ENCODE measurements at places on chromosomes 2 and 18. TPM values are rescaled to one million over a fixed set of nuclear protein-coding genes. Genes with fewer than 3 reads are reported as not detected.

GRCh38 chr2:81266106-81266505, 961.6 kb upstream of the LRRTM1 start:
- peak; percentile 3 for DNase-seq

GRCh38 chr18:46408334-46408987, 248.6 kb downstream of the LOXHD1 start:
- DNase-seq = no peak

DNA sequence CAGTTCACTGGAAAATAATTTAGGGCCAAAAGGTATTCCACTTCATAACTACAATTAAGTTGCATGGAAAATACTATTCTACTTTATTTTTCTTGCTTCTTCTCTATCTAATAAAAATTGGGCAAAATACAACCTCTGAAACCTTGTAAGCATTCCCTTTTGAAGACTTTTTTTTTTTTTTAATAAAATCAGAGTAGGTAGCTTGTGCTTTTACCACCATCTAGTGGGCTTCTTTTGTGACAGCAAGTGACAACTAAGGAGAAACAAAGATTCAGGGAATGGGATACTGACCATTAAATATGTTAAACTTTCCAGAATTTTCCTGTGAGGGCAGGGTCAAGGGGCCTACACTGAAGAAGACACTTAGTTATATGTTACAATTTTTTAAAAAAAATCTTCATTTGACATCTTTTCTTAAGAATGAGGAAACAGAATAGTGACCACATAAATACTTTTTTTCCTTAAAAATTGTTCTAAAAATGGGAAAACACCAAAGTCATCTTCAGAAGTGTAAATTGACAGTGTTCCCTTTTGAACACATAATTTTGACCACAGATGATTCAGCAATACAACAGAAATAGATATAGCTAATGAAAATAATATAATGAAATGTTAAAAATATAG, 1183.2 kb upstream of the ACVR2A start:
- peak; percentile 19 for DNase-seq

DNA sequence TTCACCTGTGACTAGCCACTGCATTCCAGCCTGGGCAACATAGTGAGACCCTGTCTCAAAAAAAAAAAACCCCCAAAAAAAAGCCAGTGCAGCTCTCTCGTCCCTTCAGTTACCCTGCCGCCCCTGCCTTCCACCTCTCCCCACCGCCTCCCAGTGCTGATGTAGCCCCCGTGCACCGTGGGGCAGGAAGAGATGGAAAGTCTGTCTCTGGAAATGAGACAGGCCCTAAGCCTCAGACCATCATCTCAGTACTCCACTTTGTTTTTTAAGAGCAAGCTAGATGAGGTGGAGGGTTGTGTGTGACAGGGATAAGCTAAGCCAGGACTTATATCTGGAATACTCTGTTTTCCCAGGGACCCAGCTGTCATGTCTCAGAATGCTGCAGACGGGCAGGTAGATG, 32.0 kb downstream of the MERTK start:
- no peak for DNase-seq

DNA sequence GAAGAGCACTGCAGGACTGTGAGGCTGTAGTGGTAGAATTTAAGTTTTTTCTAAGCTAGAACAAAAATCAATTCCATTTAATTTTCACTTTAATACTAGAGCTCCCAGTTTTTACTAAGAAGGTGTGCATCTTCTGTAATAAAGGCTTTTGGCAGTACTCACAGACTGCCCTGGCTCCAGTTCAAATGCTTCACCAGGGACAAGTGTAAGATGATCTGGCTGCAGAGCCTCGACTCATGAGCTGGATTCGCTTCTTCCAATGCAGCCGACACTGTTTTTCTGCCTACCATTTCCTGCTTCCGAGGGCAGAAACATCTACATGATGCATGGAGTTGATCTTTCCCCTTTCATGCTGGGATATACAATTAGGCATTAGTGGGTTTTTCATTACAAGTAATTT, 87.0 kb downstream of the FARSB start:
- DNase-seq = no peak

DNA sequence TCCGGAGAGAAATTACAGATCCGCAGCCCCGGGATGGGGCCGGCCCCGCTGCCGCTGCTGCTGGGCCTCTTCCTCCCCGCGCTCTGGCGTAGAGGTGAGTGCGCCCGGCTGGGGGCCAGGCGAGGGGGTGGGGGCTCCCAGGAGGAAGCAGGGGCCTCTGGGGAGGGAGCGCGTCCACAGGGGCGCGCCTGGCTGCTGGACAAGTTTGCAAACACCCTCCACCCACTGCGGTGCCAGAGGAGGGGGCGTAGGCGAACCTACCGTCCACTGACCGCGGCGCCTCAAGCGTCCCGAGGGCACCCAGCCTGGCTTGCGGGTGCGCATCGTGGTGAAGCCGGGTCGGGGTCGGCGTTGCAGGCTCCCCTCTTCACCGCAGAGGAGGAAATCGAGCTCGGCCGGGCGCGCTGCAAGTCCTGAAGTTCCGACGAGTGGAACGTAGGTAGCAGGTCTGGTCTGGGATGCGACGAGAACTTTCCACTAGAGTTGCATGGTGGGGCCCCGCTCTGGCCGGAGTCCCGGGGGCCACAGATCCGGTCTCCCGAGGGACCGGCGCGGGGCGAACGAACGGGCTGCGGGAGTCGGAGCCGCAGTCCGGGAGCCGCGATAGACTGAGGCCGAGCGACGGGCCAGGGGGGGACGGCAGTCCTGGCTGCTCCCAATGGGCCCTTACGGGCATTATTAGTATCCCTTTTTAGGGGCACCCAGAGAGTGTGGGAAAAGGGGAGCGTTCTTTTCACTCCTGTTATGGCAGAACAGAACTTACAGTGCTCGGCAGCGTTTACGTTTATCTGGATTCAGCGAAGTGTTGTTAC, 502 bp downstream of the MERTK start:
- no peak for DNase-seq

- DNase-seq = peak; percentile 71
These were observed 29.6 kb downstream of the MCEE start for GRCh38 chr2:71100195-71100964.

DNA sequence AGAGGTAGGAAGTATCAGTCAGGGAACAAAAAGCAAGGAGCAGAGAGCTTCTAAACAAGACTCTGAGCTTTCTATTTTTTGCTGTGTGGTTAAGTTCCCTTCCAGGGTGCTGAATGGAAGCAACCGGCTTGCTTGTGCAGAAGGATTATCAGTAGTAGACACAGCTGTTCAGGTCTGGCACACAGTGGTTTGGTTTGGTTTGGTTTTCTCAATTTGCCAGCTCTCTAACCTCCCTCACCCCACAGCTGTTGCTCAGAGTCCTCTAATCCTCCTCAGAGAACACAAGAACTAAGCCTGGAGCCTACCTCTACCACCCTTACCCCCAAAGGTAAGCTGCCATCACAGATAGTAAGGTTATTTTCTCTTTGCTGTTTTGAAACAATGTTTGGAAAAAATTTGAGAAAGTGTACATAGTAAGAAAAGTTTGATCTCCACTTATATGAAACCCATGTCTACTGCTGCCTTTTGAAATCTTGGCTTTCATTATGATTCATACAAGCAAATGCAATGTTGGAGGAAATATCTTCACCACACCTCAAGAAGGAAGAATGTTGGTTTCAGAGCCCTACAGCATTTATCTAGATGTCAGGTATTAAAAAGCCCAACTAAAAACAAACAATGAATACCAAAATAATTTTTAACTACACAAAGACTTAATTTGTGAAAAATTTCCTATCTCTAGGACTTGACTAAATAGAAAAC, 255.3 kb downstream of the NR4A2 start:
- DNase-seq = peak; percentile 95

DNA sequence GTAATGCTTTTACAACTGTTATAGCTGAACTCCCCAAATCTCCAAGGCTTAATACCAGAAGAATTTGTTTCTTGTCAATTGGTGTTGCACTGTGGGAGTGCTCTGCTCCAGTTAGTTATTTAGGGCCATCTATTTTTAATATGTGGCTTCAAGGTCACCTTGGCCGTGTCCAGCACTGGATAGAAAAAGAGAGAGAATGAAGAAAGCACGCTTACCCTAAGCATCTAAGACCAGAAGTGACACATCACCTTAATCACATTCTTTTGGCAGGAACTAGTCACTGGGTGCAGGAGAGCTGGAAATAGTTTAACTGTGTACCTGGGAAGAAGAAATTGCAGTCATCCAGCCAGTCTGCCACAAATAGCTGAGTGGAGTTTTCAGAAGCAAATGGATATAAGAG, 78.8 kb downstream of the VWC2L start:
- no peak for DNase-seq

- DNase-seq = no peak
These were observed 24.3 kb downstream of the ASAP2 start for GRCh38 chr2:9230881-9231280.

- DNase-seq = no peak
These were observed 61.3 kb upstream of the SH3RF3 start for GRCh38 chr2:109067631-109068125.

DNA sequence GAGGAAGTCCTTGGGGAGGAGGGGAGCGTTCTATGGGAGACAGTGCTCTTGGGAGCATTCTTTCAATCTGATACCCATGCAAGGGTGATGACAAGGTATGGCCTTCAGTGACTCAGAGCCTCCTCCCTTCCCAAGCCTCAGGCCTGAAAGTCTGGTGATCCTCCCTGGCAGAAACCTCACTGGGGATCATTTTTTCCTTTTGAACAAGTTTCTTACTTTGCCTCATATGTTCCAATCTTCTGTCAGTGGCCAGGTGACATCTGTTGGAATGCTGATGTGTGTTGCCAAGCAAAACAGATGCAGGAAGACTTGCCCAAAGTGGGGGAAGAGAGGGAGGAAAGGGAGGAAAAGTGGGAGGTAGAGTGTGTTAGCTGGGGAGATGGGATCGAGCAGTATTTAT, 224.8 kb downstream of the NEDD4L start:
- no peak for DNase-seq

DNA sequence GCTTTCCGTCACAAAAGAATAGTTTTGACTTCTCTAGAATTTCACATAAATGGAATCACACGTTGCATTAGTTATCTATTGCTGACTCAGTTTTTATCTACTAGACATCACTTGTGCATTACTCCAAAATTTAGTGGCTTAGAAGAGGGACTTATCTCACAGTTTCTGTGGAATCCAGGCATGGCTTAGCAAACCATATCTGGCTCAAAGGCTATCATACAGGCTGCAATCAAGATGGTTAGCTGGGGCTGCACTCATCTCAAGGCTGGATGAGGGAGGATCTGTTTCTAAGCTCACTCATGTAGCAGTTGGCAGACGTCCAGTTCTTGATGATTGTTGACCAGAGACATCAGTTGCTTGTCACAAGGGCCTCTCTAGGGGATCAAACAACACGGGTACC, 6.6 kb upstream of the DSC3 start:
- peak; percentile 1 for DNase-seq

- DNase-seq = no peak
These were observed 90.5 kb upstream of the SPRED2 start for GRCh38 chr2:65522922-65523321.

DNA sequence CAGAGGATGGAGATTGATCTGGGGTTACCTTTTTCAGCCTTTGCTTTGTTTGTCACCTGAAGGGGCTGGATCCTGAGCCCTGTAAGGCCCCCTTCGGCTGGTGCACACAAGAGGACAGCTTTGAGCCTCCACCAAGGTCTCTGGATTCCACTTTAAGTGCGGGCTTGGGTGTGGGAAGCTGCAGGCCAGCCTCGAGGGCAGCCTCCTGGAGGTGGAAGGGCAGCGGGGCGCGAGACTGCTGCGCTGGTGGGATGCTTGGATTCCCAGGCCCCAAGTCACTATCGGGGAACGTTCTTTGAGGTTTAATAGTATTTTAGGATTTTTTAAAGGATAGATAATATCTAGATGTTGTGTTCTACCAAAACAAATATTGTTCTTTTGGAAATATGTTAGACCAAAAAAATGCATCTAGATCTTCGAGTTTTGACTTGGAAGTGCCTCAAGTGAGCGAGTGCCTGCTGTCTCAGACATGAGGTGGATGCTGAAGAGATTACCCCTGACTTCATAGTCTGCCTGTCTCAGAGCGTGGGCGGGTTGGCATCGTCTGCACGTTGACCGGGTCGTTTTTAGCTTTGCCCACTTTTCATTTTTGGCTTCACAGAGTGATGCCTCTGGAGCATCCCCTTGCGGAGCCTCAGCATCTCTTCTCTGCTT, 113.8 kb downstream of the AGAP1 start:
- DNase-seq = no peak

DNA sequence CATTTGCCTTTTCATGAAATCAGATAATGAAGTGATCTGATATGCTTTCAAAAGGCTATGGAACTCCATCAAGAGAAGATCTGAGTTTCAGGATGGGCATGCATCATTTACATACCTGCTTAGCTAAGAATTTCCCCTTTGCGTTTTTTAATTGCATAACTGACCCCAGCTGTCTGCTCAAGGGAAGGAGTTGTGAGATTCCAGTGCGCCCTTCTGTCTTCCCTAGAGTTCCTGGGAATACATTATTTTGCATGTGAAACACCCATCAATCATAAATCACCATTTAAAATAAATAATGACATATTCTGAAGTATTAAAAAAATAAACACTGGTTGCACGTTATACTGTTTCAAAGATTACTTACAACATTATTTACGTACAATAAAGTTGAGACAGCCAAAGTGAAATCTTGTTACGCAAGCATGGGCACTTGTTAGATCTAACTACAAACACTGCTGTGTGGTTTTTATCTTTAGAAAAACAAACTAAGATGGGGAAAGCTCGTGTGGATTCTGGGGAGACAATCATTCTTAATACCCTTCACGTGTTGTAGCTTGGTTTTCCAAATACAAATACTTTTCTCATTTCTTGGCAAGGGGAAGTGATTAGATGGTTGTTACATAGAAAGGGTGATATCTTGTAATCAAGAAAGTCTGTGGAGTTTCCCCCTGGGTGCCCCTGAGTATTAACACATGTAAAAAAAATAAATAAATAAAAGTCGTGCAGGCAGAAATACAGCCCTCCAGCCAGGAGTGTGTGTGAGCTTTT, 125.7 kb upstream of the LMAN1 start:
- DNase-seq = no peak

GRCh38 chr2:22829791-22830190, 555.2 kb upstream of the KLHL29 start:
- DNase-seq = peak; percentile 74

- DNase-seq = no peak
These were observed 112.8 kb downstream of the PRELID3A start for GRCh38 chr18:12520442-12520992.

DNA sequence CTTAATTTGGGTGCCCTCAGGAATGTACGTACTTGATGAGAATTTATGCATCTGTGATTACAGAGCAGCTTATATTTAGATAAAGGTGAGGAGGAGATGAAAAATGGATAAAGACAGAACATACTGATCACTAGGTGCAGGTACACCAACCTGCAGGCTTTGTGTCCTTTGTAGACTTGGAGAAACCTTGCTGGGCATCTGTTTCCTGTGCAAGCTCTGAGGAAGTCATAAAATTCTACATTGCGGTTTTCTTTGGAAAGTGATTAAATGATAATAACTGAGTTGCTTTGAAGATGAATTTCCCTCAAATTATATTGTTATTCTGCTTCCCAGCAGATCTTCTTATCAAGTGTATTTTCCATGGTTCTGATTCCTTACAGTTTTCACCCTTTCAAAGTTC, 7.7 kb downstream of the RAB27B start:
- no peak for DNase-seq

Gene PTMA
- total RNA-seq = 1,855 TPM

Gene AFF3
- not detected for total RNA-seq

Gene LRP1B
- 7.5 TPM for total RNA-seq

Gene CNGA3
- not detected for total RNA-seq

Gene MROH2A
- not detected for total RNA-seq

Gene FOXI3
- total RNA-seq = not detected

Gene SLC23A3
- total RNA-seq = 0.13 TPM

Gene SPAG16
- total RNA-seq = 24.7 TPM

Gene DLGAP1
- total RNA-seq = 0.99 TPM

All from SJCRH30 (cell line).